ENCODE measurements at places on chromosomes 13 and 19.
A peak's percentile ranks its signal among the peaks of the same experiment; 100 is the strongest.

DNA sequence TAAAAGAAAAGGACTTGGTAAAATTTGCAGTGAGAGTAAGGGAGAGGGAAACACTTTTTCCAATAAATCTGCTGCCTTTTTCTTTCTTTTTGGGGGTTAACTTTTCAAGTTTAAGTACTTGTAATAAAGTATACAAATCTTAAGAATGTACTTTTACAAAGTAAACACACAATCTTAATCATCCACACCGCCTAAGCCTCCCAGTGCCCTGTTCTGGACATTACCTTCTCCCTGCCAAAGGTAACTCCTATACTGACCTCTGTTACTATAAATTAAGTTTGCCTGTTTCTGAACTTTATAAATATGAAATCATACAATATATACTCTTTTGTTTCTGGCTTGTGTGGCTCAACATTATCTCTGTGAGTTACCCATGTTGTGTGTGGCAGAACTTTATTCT is 137.9 kb downstream of the RGCC start:
- DNase-seq = no peak

DNA sequence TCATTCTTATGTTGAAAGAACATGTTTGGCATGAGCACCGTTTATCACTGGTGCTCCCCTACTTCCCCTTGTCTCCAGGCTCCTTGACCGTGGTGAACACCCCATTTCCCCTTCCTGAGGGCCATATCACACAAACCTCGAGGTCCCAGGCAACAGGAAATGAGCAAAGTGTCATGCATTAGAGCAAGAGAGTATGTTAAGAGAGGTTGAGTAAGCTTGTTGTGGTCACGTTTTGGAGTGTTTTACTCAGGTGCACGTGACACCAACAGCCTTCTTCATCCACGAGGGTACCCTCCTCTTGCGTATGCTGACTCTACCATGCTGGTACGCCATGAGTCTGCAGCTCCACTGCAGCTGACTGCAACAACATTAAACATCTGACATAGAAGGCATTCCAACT is 482.2 kb upstream of the NBEA start:
- no peak for DNase-seq

GRCh38 chr13:100156788-100157187 is 67.9 kb downstream of the PCCA start:
- no peak for DNase-seq

DNA sequence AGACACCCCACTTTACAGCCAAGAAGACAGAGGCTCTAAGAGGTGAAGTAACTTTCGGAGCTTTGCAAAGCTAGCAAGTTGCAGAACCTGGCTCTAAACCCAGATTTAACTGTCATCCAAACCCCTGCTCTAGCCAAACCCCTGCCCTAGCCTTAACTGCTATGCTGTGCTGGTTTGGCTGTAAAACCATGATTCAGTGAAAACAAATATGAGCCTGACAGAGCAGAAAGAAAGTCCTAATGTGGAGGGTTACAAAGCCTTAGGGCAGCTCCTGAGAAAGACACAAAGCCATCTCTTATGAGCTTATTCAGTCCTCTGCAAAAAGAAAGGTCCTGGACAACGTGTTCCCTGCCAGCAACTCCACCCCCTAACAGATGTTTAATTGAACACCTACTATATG is 172.8 kb downstream of the KATNAL1 start:
- DNase-seq = no peak

GRCh38 chr19:5954293-5954692 is 23.6 kb downstream of the RANBP3 start:
- DNase-seq = no peak

DNA sequence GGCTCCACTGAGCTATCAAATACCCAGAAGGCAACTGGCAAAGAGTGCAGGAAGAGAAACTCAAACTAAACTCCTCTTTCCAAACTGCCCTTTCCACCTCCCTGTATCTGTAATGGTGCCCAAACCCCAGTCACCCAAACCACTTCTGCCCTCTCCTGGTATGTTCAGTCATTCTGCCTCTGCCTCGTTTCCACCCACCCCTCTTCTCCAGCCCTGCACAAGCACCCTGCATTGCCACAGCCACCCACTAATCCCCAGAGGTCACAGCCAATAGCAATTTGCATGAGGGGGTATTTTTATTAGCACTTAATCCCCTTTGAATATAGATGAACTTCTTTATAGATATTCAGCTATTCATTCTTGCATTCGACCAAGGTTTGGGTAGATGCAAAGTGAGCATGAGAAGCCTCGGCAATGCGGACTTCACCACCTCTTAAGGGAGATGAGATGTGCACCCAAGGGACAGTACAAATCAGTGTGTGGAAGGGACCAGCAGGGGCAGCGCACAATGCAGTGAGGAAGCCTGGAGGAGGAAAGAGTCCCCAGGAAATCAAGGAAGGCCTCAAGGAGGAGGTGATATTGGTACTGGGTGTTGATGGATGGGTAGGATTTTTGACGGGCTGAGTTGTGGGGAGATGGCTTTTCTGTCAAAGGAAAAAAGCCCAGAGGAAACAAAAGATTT is 12.4 kb downstream of the TMEM272 start:
- peak; percentile 47 for DNase-seq

All from HAP-1 (cell line).